ENCODE measurements at places on chromosomes 3 and 15.

DNA sequence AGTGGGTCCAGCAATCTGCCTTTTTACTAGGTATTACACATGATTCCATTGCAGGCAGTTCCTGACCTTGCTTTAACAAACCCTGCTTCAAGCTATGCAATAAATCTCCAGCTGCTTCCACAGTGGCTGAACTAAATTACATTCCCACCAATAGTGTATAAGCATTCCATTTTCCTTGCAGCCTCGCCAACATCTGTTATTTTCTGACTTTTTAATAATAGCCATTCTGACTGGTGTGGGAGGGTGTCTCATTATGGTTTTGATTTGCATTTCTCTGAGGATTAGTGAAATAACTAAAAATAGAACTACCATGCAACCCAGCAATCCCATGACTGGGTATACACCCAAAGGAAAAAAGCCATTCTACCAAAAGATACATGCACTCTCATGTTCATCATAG, 36.4 kb upstream of the DNAJC13 start:
- DNase-seq = no peak

- DNase-seq = no peak
Observed at GRCh38 chr15:51318382-51319150, 19.8 kb downstream of the CYP19A1 start.

DNA sequence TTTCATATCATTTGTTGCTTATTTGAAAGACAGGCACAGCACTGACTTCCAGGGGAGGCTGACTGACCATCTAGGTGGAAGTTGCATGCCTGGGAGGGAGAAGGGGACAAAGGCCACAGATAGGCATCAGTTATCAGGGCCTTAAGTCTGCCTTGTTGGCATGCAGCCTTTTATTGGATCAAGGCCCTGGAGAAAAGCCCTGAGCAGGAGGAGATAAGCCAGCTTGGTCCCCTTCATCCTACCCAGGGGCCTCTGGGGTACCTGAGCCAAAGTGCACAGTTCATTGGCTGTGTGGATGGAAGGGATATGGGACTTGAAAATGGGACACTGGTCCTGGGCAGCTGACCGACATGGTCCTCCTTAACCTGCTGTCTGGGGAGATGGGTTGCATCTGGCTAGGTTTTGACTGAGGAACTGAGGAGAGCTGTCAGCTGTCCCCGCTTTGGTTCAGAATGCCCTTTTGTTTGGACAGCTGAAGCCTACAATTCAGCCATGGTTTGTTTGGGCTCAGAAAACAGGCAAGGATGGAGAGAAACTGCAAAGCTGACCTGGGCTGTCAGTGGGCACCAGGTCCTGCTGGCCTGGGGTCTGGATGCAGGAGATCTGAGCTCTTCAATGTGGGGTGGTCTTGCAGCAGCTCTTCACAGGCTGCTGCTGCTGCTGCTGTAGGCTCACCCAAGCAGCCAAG, 60.0 kb downstream of the FLNB start:
- DNase-seq = no peak

DNA sequence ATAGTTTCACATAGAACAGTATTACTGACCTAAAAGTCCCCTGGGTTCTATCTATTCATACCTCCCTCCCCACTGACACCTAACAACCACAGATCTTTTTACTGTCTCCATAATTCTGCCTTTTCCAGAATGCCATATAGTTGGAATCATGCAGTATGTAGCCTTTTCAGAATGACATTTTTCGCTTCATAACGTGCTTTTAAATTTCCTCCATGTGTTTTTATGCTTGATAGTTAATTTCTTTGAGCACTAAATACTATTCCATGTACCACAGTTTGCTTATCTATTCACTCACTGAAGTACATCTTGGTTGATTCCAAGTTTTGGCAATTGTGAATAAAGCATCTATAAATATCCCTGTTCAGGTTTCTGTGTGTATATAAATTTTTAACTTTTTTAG, 77.7 kb upstream of the GPR149 start:
- DNase-seq = no peak

- no peak for DNase-seq
Observed at GRCh38 chr15:38817427-38818156, 253.0 kb upstream of the RASGRP1 start.

DNA sequence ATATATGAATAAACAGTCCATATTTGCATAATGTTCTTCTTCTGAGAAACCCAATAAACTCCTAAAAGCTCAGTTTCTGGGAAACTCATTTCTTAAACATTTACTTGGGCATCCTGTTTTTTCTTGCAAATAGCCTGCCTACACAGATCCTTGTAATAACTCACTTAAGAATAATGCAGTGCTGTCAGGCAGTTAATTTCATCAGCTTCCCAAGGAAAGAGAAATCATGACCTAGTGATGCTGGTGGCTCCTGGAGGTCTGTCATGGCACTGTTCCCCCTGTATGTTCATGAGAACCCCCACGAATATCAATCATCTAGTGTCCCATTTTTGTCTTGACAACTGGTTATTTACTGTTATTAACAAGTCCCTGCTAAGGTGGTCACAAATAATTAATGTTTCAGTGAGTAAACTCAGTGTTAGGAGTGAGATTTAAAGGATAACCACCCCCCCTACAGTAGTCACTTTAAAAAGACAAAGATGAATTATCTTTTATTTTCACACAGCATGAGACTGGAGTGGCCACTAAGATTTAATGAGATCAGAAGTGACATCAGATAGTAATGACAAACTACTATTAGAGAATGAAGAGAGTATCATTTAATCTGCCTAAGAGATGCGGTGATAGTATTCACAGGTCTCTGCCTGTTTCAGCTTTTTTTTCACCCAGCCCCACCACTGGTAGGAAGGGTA, 279.5 kb upstream of the NECTIN3 start:
- DNase-seq = no peak

GRCh38 chr3:32946973-32947788, 4.3 kb upstream of the CCR4 start:
- no peak for DNase-seq

- no peak for DNase-seq
Observed at GRCh38 chr3:23580096-23580713, 225.6 kb upstream of the UBE2E1 start.

- no peak for DNase-seq
Observed at GRCh38 chr3:5302661-5303060, 115.2 kb downstream of the EDEM1 start.

GRCh38 chr3:61564395-61565059, 3.2 kb downstream of the PTPRG start:
- DNase-seq = peak; percentile 52

DNA sequence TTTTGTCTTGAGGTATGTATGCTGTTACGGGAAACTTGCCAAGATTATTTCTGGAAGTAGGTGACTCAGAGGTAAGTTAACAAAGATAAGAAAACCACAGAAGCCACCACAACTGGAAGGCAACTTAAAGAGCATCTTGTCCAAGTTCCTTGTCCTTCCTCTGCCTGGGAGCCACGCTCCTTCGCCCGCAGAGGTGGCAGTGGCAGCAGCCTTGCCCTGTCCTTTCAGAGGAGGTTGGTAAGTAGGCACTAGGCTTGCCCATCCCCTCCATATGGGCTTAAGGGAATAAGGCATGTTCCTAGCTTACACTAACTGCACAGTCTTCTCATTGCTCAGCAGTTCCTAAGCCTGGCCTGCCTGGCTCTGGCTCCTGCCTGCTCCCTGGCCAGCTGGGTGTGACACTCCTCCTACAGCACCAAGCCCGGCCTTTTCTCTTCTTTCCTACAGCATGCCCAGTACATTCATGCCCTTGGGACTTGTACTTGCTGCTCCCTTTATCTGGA, 48.0 kb upstream of the RAB6B start:
- DNase-seq = peak; percentile 34

DNA sequence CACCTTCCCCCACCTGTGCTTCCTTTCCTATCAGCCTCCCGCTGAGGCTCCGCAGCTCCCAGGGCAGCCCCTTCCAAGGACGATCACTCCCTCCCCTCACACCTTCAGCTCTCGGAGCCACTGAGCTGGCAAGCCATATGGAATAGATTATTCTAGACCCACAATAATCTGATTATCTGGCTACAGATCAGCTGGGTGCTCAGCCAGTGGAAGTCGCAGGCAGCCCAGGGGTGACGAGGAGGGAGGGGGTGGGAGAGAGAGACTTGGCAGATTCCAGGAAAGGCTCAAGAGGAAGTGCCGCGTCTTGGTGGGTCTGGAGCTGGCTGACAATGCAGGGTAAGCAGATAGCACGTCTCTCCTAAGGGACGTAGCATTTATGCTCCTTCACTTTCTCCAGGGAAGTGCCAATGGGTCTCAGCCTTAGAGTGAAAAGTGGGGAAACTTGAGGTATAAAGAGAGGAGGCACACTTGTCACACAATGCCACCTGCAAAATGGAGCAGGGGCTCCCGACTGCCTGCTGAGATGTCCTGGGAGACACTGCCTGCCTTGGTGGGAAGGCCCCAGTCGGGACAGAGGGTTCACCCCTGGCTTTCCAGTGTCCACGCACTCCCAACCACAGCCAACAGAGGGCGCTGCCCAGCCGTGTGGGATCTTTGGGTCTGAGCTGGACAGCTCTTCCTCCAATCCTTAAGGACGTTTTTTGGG, 9.4 kb upstream of the MESP1 start:
- DNase-seq = no peak

- DNase-seq = no peak
Observed at GRCh38 chr3:81378552-81379293, 382.7 kb downstream of the GBE1 start.

DNA sequence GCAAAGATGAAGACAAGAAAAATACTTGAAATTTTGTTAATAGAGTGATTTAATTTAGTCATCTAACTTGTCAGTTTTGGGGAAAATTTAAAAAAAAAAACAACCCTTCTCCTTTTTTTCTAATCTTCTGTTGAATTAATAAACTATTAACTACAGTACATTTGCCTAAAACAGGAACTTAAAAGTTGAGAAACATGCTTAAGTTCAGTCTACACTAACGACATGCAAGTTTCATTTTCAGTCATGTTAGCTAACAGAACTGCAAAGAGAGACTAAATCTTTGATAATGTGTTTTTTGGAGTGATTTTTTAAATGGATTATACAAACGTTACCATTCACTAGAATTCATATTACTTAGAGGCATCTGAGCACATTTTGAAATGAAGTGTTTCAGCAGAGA, 71.9 kb upstream of the MBNL1 start:
- no peak for DNase-seq

DNA sequence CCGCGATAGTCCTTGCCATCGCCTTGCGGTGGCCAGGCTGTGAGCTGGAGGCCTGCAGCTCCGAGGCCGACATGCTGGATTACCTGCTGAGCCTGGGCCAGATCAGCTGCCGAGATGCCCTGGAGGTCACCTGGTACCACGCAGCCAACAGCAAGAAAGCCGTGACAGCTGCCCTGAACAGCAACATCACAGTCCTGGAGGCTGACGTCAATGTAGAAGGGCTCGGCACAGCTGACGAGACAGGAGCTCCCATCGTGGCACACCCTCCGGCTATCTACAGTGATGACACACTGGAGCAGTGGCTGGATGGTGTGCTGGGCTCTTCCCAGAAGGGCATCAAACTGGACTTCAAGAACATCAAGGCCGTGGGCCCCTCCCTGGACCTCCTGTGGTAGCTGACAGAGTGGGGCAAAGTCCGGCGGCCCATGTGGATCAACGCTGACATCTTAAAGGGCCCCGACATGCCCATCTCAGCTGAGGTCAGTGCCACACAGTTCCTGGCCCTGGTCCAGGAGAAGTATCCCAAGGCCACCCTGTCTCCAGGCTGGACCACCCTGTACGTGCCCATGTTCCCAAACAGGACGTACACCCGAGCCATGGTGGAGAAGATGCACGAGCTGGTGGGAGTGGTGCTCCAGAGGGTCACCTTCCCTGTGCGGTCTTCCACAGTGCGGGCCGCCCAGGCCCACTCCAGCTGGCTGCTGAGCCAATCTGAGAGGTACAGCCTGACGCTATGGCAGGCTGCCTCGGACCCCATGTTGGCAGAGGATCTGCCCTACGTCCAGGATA, 70.2 kb downstream of the FAM43A start:
- DNase-seq = no peak

DNA sequence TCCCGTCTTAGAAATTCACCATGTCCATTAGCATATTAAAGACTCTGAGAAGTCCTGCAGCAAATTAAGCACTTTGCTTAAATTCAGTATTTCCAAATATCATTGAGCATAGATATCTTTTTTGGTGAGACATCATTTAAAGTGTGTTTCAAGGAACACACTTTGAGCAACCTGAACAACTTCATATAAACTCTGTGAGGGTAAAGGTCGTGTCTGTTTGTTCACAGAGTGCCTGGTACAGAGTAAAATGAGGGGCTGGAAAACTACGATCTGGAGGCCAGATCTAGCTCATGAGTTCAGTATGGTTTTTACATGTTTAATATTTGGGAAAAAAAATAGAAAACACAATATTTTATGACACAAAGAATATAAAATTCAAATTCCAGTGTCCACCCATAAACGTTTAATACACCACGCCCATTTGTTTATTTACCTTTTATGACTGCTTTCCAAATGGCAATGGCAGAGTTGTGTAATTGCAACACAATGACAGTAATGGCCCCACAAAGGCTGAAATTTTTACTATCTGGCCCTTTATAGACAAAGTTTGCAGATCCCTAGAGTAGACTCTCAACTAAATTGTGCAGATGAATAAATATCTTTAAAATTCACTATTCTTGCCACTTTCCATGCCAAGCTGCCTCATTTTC, 67.4 kb downstream of the SNTN start:
- DNase-seq = no peak

DNA sequence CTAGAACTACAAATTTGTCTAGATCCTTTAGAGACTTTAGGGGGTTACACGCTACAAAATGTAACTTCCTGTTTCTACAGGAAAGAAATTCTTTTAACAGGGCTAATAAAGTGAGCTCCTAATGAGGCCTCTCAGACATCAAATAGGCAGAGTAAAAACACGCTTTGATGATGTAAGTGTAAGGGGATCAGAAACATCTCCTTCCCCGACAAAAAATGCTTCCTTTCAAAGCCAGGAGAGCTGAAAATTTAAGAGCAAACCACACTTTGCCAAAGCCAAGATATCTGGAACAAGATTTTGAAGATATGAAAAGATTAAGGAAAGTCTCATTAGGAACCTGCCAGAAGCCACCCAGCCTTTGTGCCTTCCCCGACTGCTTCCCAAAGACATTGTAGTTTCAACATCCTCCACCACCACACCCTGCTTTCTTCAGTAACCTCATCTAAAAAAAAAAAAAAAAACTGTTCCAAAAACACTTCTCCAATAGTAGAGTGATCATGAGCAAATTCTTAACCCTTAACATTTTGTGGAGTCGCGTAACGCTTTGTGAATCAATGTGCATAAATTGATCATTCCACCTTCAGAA, 505.0 kb upstream of the THBS1 start:
- no peak for DNase-seq

DNA sequence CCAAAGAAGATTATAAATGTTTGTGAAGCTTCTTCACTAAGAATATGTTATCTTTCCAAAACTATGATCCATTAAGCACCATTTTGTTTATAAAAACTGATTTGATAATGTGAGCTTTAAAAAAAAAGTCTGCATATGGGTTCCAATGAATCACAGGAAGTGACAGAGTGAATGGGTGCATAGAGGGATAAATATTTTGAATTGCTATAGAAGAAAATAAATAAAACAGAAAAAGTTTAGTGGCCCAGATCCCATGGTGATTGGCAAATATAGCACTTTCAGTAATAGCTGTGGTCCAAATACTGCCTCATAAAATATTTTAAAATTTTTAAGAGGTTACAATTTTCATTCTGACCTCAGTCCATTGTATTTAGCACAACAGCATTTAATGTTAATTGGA, 19.2 kb downstream of the CPA3 start:
- DNase-seq = no peak

- no peak for DNase-seq
Observed at GRCh38 chr15:69210574-69210973, 50.1 kb downstream of the GLCE start.
